ENCODE measurements at places on chromosomes 6 and 20.

- DNase-seq, result no peak
Observed at GRCh38 chr6:56025795-56026194, 150.4 kb upstream of the BMP5 start.

- no peak for DNase-seq
Observed at GRCh38 chr6:46821458-46821881, 28.3 kb downstream of the MEP1A start.

GRCh38 chr6:110461376-110461775 is 15.0 kb downstream of the SLC22A16 start:
- DNase-seq, result no peak

DNA sequence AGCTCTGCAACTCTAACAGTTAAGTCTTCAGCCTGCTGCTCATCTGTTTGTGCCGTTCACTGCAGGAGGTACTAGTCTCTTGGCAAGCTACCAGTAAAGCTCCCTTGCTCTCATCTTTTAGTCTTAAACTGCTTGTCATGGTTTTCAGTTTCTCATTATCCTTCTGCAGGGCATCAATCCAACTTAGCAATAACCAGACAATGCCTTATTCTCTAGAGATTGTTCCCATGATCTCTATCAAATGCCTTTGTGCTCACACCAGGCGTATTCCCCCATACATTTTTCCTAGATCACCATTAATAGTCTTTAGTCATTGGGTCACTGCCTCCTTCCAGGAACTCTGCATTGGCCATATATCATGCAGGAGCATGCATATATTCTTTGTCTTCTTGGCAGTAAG is 171.3 kb downstream of the GRM1 start:
- no peak for DNase-seq

DNA sequence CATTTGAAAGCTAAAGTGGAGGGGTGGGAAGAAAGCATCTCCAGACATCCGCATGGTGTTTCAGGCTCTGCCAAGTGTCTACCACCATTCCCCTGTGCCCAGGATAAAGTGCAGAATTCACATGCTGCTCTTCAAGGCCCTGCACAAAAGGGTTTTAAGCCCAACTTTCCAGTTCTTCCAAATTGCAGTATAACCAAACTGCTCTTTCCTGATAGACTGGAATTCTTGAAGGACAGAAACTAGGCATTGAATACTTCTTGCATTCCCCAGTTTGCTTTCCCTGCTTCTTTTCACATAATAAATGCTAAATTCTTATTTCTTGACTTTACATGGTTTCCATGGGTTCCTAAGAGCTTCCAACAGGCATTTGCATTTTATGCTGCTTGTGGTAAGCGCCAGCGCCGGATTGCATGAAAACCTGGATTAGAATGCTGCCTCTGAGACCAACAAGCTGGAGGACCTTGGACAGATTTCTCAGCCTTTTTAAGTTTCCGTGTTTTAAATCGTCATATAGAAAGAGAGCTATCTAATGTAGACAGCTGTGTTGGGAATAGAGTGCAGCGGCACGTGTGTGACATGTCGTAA is 7.9 kb downstream of the SOX4 start:
- no peak for DNase-seq

Data from stimulated activated CD4-positive, alpha-beta T cell treated with anti-CD3 and anti-CD28 coated beads, Interleukin-15, amount 100 ng/mL, for 48 hours (primary cell).